CD14-positive monocyte (primary cell): ENCODE measurements at places on chromosomes 3 and 15.

DNA sequence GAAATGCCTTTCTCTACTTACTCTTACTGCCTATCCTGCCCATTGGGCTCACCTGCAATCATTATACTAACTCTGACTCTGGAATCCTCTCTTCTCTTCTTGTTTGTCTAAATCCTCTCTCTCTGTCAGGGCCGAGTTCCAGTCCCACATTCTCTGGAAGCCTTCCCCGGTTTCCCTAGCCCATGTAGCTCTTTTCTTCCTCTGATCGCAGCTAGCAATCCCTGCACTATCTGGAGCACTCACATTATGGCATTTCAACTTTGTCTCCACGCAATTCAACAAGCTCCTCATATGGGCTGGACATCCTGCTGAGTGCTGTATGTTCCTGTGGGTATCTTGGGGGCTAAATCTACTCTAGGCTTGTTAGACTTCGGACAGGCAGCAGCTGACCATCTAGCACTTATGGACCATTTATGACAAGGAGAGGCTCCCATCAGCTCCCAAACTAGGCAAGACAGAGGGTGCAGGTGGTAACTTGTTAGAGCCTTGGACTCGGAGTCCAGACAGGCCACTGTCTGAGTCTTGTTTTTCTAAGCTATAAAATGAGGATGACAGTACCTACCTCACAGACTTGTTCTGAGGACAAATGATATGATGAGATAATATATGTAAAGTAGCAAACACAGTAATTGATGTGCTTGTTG, 58.3 kb downstream of the EPHB3 start:
- DNase-seq, result no peak

- no peak for DNase-seq
Observed at GRCh38 chr3:52153389-52154096, 680 bp downstream of the POC1A start.

GRCh38 chr3:4531478-4532025, 38.4 kb downstream of the ITPR1 start:
- DNase-seq, result no peak

GRCh38 chr3:88996691-88997090, 110.7 kb upstream of the EPHA3 start:
- no peak for DNase-seq

- no peak for DNase-seq
Observed at GRCh38 chr15:71301958-71302621, 186.8 kb downstream of the THSD4 start.

- peak; percentile 21 for DNase-seq
Observed at GRCh38 chr3:172708921-172709773, 1.7 kb downstream of the NCEH1 start.

GRCh38 chr3:9721015-9721699, 10.4 kb upstream of the BRPF1 start:
- DNase-seq, result no peak

- no peak for DNase-seq
Observed at GRCh38 chr3:194945508-194945907, 259.8 kb downstream of the FAM43A start.

DNA sequence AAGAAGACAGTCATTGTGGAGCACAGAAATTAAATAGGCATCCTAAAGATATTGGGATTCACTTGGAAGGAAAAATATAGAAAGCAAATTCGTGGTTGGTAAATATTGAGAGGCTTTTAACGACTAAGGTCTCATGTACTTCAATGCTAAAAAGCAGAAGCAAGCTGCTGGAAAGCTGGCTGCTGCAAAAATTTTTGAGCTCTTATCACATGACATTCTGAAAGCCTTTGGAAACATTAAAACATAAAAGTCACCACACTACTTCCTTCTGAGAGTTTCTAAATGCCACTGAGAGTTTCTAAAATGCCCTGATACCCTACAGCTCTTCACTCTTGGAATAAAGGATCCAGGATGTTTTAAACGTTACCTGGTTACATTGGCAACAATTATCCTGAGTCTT, 39.0 kb upstream of the CBLB start:
- DNase-seq, result peak; percentile 48

- DNase-seq, result no peak
Observed at GRCh38 chr3:100040451-100041225, 73.7 kb downstream of the FILIP1L start.

GRCh38 chr3:59994732-59995304, 945.0 kb upstream of the CFAP20DC start:
- no peak for DNase-seq

DNA sequence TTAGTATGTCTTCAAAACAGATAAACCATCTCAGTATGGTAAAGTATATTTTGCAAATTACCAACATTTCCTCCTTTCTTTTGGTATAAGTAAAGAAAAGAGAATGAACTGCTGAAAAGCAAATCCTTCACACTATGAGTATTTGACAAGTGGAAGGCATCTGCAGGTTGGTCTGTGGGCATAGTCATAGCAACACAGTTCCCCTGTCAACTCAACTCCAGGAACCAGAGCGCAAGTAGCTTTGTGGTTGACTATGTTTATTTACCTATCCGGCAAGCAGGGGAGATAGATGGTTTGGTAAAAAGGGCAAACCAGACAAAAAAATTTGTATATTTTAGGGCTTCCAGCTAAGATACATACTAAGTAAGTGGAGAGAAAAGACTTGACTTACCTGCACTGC, 88.3 kb upstream of the PPIB start:
- DNase-seq, result no peak
